ENCODE measurements at places on chromosomes 3 and 15.

DNA sequence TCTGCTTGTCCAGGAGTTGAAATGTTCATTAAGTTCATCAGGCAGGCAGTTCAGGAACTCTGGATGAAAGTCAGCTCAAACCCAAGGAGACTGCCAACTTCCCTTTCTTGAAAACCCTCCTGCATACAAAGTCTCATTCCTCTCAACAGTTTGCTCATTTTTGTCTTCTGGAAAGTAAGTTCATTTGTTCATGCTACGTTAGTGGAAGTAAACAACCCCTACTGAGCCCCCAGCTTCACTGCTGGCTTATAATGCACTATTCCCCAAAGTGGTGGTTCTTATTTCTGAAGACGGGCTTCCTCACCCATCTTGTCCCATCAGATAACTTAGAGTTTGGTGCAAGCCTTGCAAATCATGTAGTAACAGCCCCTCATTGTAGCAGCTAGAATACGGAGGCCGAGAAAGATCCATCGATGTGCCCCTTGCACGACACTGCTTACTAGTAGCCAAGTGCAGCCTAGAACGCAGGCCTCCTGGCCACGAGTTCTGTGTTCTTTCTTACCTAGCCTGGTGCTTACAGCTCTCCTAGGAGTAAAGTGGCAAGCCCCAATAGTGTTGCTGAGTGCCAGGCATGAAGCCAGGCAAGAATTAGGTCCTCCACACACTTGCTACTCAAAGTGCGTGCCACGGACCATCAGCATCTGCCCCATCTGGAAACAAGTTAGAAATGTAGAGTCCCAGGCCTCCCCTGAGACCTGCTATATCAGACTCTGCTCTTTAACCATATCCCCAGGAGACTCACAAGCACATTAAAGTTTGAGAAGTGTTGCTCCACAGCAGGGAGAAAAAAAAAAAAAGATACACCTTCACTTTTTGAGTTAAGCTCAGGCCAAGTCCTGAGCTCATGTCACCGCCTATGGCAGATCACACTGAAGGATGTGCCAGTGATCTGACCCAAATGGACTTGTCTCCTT is 82.5 kb downstream of the RFTN1 start:
- no peak for DNase-seq

- DNase-seq: no peak
Observed at GRCh38 chr3:31300456-31301443, 232.0 kb upstream of the STT3B start.

DNA sequence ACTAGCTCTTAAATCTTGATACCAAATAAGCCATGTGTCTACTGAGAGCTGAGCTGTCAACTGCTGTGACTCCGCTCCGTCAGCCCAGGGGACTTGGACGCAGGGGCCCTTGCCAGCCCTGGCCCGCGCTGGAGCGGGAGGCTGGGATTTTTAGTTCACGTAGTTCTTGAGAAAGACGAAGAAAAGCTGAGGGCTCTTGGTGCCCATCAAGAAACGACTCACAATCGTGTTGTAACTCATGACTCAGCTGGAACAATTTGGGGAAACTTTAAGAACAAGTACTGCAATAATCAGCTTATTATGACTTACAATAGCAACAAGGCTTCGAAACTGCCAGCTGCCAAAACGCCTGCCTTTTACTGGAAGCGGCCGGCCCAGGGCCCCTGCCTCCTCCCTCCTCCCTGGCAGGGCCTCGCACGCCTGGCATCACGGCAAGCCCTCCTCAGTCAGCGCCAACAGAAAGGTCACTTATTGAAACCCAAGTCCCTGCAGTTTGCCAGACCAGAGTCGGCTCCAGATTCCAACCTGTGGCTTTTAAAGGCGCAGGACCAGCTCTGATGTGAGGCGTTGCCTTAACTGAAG is 60.3 kb downstream of the RGMA start:
- peak; percentile 44 for DNase-seq

- DNase-seq: no peak
Observed at GRCh38 chr3:13201851-13202250, 128.6 kb upstream of the IQSEC1 start.
